ENCODE measurements at places on chromosomes 16 and 17.

DNA sequence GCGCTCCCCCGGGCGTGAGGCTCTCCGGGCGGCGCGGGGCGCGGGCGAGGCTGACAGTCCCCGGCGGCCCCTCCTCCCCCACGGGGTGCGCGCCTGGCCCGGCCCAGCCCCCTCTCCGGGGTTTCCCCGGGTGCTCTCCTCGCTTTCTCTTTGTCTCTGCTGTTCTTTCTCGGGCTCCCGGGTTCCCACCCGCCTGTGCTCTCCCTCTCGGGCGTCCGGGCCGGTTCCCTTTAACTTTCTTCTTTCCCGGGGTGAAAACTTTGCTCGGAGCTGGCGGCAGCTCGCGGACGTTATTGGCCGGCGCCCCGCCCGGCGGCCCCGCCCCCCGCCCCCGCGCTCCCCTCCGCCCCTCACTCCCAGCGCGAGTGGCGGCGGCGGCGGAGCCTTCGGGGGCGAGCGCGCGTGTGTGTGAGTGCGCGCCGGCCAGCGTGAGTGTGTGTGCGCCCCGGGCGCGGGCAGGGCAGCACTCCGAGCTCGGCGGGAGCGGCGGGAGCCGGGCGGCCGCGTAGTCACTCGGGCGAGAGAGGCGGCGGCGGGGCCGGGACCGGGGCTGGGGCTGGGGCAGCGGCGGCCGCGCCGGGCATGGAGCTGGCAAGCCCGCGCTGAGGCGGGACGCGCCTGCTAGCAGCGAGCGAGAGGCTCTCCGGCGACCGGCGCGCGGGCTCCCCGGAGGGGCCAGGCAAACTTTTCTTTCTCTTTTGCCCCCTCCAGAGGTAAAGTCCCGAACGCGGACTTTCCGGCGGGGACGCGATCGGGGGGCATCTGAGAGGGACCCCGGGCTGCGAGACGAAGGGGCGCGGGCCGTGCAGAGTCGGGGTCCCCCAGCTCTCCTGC lies at the start of gene NTN1:
Gene NTN1, plus strand, starts transcription at position 353 of the 834 bp plus-strand sequence. CDS start 864 bp downstream, outside the sequence.
- DNase-seq = no peak

DNA sequence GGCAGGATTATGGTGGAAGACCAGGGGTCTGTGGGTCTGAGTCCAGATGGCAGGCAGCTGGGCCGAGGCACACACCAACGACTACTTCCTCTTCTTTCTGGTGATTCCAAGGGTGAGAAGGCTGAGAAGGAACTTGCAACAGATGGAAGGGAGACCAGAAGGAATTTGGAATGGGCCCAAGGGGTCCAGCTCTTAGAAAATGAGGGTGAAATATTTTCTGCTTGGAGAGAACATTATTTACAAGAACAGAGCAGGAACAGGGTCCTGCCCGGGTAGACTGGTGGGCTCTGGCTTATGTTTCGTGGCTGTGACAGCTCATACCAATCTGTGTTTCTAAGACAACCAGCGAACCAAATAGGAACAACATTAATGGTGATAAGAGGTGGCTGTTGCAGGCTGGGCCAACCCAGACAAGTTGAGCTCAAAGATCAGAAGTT lies 36.6 kb downstream of the CCDC42 start:
- no peak for DNase-seq

DNA sequence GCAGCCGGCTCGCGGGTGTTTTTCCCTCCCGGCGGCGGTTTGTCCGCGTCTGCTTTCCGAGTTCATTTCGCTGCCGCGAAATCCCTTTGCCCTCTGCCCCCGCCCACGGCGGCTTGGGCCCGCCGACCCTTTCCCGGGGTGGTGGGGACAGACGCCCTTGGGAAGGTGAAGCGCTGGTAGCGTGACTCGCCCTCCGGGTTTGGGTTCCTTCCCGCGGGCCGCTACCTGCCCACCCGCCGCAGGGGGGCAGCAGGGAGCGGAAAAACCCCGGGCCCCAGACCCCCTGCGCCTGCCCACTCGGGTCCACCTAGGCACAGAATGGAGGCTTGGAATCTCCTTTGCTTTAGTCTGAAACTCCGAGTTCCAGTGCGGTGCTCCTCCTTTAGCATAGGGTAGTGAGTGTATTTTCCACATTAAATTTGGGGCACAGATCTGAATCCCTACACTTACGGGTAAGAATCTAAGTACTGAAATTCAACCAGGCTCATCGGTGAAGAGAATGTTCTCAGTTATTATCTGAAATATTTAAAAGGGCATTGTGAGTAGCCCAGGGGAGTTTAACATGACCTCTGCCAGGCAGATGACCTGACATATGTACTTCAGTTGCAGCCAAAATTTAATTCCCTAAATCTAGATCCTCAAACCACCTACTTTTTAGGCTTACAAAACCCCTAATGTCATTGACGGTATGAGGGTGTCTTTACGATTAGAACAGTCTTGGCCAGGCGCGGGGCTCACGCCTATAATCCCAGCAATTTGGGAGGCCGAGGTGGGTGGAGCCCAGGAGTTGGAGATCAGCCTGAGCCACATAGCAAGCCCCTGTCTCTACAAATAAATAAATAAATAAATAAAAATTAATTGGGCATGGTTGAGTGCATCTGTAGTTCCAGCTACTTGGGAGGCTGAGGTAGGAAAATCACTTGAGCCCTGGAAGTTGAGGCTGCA lies 1.0 kb downstream of the NME2 start:
- peak; percentile 58 for DNase-seq

DNA sequence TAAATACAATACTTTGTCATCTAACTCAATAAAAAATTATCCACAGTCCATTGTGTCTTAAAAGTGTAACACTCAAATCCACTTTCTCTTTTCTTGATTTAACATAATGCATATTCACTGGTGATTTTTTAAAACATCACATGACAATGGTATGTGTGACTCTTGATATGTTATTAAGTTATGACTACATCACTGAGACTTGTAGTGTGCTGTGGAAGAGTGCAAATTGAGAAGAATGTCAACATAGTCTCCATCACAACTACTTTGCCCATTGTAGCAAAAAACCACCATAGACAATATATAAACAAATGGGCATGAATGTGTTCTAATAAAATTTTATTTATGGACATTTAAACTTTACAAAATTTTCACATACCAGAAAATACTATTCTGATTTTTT lies 380.7 kb upstream of the PMFBP1 start:
- DNase-seq = no peak

- DNase-seq = no peak
Measured at GRCh38 chr17:65194670-65195334, 57.6 kb downstream of the RGS9 start.

GRCh38 chr17:3722716-3723115 lies 987 bp upstream of the HASPIN start:
- no peak for DNase-seq

GRCh38 chr17:37488009-37488604 lies 1.6 kb upstream of the DUSP14 start:
- peak; percentile 91 for DNase-seq

DNA sequence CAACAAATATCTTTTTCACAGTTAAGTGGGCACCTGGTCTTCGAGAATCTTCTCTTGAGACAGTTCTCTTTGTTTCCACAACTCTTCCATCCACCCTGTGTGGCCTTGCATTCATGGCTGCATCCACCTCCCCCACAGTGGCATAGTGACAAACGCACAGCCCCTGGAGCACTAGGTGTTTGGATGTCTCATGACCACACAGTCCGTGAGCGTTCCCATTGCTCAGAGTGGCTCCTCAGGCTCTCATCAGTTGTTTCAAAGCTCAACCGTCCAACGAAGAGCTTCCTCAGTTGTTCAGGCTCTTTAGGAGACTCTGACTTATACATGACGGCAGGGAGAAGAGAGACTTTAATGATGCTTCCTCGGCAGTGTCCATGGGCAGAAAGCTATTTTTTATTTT lies 191.6 kb downstream of the CDRT15L2 start:
- no peak for DNase-seq

- no peak for DNase-seq
Measured at GRCh38 chr17:8371786-8372185, 4.7 kb downstream of the KRABD2 start.

DNA sequence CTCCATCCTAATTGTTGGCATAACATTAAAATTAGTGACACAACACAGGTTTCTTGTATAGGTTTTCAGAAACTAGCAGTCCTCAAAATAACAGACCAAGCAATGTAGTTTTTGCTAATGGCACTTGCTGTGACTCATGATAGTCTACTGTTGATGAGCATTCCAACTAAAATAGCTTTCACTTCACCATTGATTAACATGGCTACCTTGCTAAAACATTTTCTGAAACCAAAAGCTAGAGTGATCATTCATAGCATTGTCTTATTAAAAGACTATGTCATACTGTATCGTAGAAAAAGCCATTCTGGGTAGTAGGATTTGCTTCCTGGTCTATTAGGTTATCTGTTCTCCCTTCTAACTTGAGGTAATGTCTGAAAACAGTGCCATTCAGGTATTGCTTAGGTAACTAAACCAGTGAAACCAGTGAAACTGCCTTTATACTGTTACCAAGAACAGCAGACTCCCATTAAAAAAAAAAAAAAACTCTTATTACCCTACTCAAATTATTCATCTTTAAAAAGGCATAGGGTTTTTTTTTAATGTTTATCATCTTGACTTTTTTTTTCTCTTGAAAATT lies 2.5 kb upstream of the CLTC start:
- no peak for DNase-seq

DNA sequence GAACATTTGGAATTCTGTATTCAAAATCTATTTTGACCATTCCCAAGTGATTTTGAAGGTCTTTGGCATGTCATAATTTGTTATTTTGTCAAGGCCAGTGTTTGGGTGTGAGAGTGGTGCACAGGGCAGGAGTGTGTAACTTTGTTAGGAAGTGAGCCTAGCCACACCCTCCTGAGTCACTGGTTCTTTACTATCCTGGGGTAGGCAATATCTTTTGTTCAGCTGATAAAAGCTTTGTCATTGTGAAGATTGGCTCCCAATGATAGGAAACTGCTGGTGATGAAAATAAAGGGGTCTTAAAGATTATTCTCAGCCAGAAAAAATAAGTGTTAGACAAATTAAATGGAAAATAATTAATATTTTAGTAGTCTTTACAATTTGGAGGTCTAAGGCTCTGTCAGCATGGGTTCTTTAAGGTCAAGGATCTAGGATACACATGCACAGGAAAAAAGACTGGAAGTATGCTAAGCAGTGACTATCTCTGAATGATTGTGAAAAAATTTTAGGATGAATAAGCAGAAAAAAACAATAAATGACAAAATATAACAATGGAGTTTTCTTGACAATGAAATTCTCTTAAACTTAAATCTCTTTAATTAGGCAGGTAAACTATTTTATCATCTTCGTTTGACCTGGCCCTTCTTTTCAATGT lies 5.1 kb downstream of the UBN1 start:
- DNase-seq = peak; percentile 73

GRCh38 chr17:13544292-13544691 lies 57.4 kb downstream of the HS3ST3A1 start:
- peak; percentile 99 for DNase-seq

DNA sequence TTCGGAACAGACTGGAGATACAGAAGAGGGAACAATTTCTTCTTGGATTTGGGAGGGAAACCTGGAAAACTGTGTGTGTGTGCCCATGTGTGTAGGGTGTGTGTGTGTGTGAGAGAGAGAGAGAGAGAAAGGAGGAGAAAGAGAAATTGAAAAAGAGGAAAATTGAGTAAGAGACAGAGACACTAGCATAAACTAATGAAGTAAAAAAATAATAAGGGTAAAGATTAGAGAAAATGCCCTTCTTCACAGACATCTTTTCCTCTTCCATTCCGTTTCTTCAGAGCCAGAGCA lies 13.9 kb upstream of the HOXB2 start:
- DNase-seq = no peak

DNA sequence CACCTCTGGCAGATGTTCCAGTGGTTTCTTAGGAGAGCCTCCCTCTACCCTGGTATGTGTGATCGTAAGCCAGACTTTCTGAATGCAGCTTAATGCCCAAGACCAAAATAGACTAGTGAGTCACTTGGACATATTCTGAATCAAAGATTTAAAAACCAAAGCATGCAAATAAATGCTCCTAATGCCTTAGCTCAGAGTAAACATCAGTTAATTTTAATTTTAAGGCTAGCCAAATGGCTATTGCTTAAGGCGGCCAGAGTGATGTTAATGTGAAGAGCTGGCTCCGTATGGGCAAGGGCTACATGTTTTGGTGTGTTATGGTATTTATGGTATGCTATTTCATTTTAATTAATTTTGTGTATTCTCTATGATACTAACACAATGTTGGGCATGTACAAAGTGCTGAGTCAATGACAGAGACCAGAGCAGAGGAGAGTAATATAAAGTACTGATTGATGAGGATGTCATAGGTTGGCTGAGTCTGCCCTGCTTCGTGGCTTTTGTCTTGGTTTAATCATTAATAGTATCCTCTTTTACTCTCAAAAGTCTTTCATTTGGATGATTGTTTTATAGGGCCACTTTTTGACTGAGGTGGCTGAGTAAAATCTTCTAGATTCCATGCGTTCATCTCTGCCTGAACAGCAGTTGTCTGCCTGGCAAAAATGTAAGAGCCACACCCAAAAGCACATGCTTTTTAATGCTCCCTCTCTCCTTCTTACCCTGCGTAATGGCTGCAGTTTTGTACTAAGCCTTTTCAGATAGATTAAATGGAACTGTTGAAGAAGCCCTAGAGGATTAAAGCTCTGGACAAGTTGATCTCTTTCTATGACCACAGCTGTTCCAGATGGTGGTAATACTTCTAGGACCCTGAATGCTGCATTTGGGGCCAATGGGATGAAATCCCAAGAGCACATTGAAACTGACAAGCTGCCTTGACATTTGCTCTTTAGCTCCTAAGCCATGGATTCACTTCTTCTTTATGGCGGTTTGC lies 59.6 kb downstream of the MAP2K6 start:
- no peak for DNase-seq

- no peak for DNase-seq
Measured at GRCh38 chr16:49632795-49633184, 223.1 kb downstream of the ZNF423 start.
